ENCODE measurements at places on chromosomes 12 and 14. TPM values are rescaled to one million over a fixed set of nuclear protein-coding genes. Genes with fewer than 3 reads are reported as not detected.

The AMN gene
- total RNA-seq = 0.72 TPM

The PLA2G1B gene
- not detected for total RNA-seq

The PA2G4 gene
- total RNA-seq = 507 TPM

The PIK3C2G gene
- total RNA-seq = not detected

The RPL10L gene
- not detected for total RNA-seq

The PPP1R12A gene
- total RNA-seq = 73.3 TPM

The ANO4 gene
- not detected for total RNA-seq

The PELI2 gene
- 2.6 TPM for total RNA-seq

The TM9SF1 gene
- total RNA-seq = 30.6 TPM

The CBLN3 gene
- total RNA-seq = 8.9 TPM

The C3AR1 gene
- 1.1 TPM for total RNA-seq

The IL23A gene
- 45.9 TPM for total RNA-seq

The AQP6 gene
- not detected for total RNA-seq

The IL26 gene
- 0.50 TPM for total RNA-seq

The TMEM132D gene
- not detected for total RNA-seq

The CEP170B gene
- 7.7 TPM for total RNA-seq

The TCL1B gene
- not detected for total RNA-seq

The C12orf54 gene
- not detected for total RNA-seq

The PPFIA2 gene
- total RNA-seq = 0.13 TPM
